ENCODE measurements at places on chromosomes 12 and 14. TPM values are rescaled to one million over a fixed set of nuclear protein-coding genes. Genes with fewer than 3 reads are reported as not detected.
A peak's percentile ranks its signal among the peaks of the same experiment; 100 is the strongest.

DNA sequence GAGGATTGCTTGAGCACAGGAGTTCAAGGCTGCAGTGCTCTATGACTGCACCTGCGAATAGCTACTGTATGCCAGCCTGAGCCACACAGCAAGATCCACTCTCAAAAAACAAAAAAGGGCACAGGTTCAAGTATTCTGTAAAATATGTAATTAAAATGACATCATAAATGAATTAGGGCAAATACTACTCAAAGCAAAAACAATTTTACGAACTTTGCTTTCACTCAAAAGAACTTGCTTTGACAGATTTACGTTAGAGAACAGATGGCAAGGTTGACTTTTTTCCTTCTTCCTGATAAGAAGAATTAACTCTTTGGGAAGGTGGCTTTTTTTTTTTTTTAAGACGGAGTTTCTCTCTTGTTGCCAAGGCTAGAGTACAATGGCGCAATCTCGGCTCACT, 44.0 kb upstream of the EAPP start:
- no peak for DNase-seq

GRCh38 chr12:93292731-93293566, 84.8 kb upstream of the NUDT4 start:
- no peak for DNase-seq

DNA sequence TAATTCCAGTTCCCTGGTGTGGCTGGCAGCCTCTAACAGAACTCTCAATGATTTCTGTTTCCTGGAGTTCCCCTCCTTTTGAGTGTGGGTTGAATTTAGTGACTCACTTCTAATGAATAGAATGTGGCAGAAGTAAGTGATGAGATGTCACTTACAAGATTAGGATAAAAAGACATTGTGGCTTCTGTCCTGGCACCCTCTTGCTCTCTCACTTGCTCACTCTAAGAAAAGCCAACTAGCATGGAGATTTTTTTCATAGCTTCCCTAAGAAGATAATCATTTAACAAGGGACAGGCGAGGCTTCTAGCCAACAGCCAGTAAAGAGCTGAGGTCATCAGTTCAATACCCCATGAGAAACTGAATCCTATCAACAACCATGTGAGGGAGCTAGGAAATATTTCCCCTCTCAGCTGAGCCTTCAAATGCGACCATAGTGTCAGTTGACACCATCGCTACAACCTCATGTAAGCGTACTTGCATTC, 156.7 kb downstream of the TMTC3 start:
- DNase-seq, result peak; percentile 13

DNA sequence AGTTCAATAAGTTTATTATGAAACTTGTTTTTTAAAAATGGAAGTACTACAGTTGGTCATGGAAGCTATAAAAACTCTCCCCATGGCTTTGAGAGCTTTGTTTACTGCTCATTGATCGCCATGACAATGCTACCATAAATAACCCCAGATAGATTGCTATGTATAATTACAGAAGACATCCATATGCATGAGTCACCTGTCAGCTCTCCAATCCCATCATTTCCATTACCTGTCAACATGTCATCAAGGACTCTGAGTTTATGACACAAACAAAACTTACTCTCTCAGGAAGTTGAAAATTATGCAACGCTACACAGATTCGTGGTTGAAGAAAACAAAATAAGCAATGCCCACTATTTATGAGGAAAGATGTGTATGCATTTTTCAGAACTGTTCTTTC, 144.4 kb downstream of the SEC23A start:
- DNase-seq, result no peak

GRCh38 chr12:53268630-53269562, 797 bp downstream of the ESPL1 start:
- DNase-seq, result peak; percentile 24

- peak; percentile 47 for DNase-seq
Observed at GRCh38 chr12:132279184-132279889, 50.1 kb downstream of the GALNT9 start.

The ST8SIA1 gene
- total RNA-seq, result 5.1 TPM

The ANGEL1 gene
- 22.2 TPM for total RNA-seq

The OR4E2 gene
- not detected for total RNA-seq

The FOXA1 gene
- total RNA-seq, result not detected

The ZCCHC8 gene
- 21.7 TPM for total RNA-seq

The LTB4R2 gene
- 6.4 TPM for total RNA-seq

DNA sequence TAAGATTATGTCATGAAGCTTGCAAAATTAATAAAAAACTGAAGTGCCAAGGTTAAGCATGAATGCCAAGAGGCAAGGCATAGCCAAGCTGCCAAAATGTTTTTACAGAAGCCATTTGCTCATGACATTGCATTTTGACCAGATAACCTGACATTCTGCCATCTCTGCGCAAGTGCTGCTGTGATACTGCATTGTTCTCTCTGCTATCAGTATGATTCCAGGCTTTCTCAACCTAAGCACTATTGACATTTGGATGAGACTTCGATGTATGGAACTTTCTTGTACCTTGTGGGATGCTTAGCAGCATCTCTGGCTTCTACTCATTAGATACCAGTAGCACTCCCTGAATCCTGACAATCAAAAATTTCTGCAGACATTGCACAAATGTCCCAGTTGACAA, 139.2 kb downstream of the RASSF9 start:
- DNase-seq, result no peak

The HRK gene
- total RNA-seq, result 1.0 TPM

DNA sequence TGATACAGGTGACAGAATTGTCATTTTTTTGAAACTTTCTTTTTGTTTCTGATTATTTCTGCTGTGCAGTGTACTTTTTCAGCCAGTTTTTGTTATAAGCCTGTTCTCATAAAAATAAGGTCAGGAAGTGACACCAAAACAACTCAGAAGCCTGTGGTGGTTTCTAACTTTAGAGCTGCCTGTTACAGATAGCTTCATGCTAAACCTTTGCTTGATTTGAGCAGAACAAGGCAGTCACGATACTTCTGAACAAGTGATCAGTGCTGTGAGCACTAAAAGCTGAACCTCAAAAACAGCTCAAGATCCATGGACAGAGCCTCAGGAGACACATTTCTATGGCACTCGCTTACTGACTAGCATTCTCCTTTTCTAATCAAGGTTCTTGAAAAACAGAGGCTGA, 82.0 kb downstream of the PRKCH start:
- DNase-seq, result no peak

The VWF gene
- total RNA-seq, result 0.31 TPM

The TAS2R8 gene
- total RNA-seq, result not detected

DNA sequence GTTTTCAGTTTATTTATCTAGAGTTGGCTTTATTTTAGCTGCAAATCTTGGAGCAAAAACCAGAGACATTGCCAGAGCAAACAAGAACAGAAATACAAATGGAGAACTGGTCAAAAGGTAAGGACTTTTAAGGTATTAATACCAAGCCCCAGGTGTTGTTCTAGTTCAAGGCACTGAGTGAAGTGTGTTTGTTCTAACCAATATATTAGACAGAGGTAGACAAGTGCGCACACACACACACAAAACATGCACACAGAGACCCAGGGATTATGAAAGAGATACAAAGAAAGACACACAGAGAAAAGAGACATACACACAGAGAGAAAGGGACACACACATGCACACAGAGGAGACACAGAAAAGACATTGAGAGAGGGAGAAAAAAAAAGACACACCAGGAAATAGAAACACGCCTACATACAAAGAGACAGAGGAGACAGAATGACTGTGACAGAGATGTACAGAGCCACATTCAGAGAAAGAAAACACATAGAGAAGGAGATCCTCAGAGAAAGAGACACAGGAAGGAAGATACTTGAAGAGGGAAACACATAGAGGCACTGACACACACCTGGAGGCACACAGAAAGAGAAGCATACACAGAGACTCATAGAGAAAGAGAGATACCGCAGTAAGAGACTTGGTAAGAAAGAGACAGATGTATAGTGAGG, 50.2 kb downstream of the MIPOL1 start:
- no peak for DNase-seq

DNA sequence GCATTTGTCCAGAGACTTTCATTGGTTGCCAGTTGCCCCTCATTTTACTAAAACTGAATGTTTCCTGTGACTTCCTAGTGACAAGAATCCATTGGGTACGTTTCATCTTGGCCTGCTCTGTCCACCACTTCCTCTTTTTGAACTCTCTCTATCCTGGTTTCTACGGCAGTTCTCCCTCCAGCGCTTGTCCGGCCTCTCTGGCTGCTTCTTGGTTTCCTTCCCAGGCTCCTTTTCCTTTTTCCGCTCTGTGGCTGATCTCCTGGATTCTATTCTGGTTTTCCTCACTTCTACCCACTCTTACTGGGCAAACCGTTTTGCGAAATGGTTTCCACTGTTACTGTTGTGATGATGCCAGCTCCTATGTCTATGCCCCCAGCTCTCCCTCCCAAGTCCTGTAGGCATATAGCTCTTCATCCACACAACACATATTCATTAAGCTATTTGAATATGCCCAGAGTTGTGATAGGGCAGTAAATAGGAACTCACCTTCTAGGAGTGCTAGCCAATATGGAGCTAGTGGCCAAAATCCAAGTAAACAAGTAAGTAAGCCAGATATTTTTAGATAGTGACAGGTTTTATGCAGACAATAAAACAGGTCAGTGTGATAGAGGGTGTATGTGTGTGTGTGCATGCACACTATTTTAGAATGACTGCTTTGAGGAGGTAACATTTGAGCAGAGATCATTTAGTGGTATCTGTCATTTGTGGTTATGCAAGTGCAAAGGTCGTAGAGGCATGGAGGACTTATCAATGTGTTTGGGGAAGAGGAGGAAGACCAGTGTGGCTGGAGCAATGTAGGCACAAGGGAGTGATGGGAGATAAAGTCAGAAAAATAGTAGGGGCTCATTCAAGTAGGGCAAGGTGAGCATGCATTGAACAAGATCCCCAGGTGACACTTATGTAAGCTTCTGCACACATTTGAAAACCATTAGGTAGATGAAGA, 27.9 kb upstream of the CTDSP2 start:
- DNase-seq, result no peak

DNA sequence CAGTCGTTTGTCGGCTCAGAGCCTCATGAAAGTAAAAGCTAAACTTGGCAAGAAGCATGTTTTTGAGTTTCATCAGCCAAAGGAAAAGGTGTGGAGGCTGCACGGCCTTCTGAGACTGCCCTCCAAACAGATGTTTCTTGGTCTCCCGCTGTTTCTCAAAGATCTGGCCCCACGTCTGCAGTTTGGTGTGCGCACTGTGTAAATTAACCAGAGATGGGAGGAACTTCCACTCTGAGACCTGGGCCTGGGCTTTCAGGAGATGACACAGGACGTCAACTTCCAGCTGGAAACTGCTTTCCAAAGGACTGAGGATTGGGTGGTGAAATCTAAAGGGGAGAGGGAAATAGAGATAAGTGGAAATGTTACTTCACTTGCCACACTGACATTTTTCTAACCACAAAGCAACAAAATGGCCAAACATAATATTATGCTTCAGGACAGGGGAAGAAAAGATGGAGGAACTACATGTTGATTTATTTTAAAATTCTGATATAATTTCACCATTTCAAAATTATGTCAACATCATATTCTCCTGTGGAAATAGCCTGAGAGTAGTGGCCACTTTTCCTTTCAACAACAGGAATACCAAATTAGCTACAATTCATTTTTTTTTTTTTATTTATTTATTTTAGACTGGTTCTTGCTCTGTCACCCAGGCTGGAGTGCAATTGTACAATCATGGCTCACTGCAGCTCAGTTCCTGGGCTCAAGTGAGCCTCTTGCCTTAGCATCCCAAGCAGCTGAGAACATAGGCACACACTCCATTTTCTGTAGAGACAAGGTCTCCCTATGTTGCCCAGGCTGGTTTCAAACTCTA, 27.6 kb downstream of the KICS2 start:
- DNase-seq, result no peak

- peak; percentile 51 for DNase-seq
Observed at GRCh38 chr12:1796515-1797010, 23.8 kb upstream of the LRTM2 start.

DNA sequence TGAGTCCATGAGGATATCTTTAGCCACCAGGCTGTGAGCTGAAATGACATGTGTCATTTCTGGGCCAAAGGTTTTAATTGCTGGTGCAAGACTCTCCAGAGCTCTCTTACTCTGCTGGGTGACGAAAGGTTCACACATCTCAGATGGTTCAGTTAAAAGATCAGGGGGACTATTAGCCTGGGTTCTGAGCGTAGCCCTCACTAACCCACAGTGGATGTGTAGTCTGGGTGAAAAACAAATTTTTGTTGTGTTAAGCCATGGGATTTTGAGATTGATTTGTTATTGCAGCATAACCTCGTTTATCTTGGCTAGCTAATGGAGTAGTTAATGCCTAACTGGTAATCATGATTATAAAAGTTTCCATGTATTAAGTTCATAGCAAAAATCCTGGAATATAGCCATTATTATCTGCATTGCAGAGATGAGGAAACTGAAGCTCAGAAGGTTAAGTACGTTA, 251.5 kb downstream of the RMST start:
- no peak for DNase-seq

DNA sequence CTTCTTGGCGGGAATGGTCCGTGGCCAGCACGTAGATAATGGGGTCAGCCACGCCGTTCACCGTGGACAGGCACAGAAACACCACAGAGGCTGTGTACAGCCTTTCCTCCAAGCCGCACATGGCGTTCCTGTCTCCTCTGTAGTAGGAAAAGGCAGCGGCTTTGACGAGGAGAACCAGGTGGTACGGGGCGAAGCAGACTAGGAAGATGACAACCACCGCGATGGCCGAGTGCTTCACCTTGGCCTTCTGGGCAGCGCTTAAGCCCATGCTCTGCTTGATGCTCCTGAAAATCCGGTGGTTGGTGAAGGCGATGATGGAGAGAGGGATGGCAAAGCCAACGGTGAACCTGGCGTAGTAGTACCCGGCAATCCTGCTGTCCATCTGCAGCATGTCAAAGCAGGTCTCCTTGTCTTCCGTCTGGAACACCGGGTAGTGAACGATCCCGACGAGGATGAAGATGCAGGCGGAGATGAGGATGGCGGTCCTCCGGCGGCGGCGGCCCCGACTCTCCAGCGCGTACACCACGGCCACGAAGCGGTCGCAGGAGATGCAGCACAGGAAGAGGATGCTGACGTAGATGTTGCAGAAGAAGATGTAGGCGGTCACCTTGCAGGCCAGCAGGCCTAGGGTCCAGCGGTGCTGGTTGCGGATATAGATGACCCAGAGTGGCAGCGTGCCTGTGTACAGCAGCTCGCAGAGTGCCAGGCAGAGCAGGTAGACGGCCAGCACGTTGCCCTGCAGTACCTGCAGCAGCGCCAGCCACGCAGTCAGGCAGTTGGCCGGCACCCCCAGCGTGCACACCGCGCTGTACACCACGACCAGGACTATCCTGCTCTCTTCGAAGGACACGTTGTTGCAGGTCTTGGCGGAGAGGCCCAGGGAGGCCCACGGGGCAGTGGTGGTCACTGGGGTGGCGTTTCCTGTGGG, 13.8 kb downstream of the GPR132 start:
- no peak for DNase-seq

The FGD6 gene
- 24.0 TPM for total RNA-seq

- DNase-seq, result no peak
Observed at GRCh38 chr12:59142183-59142790, 222.0 kb upstream of the LRIG3 start.

The GATC gene
- 18.5 TPM for total RNA-seq

All from GM23338 (cell line).